GM23338 (cell line): ENCODE measurements at places on chromosomes 2 and 18.

GRCh38 chr2:134233728-134234136 lies 20.1 kb upstream of the MGAT5 start:
- no peak for DNase-seq

DNA sequence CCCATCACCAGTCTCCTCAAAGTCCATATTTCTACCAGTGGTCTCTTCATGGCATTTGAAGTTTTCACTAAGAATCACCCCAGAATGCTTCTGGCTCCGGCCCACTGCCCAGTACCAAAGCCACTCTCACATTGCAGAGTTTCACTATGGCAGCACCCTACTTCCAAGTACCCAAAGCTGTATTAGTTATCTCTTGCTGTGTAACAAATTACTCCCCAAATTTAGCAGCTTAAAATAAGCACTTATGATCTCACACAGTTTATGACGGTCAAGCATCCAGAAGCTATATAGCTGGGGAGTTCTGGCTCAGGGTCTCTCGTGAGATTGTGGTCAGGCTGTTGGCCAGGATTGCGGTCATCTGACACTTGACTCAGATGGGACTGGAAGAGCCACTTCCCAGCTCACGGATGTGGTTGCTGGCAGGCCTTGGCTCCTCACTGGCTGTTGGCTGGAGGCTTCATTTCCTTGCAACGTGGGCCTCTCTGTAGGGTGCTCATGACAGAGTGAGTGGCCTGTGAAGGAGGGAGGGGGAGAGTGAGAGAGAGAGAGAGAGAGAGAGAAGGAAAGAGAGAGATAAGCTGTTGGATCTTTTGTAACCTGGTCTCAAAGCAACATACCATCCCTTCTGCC lies 189.5 kb downstream of the CTIF start:
- no peak for DNase-seq

GRCh38 chr2:25494616-25495015 lies 152.9 kb upstream of the DNMT3A start:
- DNase-seq: peak; percentile 34

GRCh38 chr2:174233771-174234275 lies 14.5 kb downstream of the OLA1 start:
- no peak for DNase-seq

DNA sequence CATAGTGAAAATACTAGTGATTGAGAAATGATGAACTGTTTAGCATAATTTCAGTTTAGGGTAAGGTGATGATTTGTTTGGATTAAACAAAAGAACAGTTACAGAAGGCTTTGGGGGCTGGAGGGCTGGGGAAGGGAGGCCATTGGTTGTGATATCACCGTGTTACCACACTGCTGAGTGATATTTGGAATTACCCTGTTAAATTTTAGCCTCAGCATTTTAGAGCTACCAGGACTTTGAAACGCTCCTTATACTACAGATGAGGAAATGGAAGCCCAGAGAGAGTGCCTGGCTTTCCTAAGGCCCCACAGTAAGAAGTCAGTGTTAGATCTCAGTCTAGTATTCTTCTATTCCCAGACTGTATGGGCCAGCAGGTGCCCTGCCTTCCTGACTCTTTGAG lies 15.6 kb downstream of the ARHGEF33 start:
- DNase-seq: no peak

DNA sequence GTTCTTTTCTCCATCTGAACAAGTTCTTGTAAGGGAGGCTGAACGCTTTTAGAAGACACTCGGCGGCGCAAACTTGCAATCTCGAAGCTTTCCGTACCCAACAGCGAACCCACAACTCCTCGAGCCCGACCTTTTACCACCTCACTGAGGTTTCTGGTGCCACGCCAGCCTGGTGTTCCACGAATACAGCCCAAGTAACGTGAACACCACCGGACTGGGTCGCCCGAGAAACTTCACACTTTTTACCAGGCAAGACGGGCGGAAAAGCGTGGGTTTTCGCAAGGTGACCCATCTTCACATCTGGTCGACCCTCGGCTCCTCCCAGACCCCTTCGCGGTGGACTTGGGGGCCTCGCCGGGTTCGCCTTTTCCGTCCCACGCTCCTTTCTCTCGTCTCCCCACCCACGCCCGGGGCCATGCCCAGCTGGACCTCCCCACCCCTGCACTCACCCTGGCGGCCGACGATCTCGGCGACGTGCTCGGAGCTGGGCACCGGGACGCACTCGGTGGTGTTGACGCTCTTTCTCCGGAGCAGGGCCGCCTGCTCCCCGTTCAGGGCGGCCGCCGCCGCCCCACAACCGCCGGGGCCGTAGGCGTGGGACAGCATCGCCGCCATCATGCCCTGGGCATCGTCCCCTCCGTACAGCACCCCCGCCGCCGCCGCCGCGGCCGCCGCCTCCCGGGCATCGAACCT lies 1.2 kb downstream of the MEX3C start:
- no peak for DNase-seq

DNA sequence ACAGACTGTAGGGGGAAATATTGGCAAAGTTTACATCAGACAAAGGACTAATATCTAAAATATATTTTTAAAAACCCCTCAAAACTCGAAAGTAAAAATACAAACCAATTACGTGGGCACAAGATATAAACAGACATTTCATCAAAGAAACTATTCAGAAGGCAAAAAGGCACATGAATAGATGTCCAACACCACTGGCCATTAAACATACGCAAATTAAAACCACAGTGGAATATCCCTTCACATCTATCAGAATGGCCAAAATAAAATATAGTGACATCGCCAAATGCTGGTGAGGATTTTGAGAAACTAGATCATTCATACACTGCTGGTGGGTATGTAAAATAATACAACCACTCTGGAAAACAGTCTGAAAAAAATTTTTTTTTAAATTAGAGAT lies 30.6 kb upstream of the PAPOLG start:
- DNase-seq: no peak

GRCh38 chr2:127844973-127845372 lies 13.0 kb downstream of the POLR2D start:
- DNase-seq: no peak

DNA sequence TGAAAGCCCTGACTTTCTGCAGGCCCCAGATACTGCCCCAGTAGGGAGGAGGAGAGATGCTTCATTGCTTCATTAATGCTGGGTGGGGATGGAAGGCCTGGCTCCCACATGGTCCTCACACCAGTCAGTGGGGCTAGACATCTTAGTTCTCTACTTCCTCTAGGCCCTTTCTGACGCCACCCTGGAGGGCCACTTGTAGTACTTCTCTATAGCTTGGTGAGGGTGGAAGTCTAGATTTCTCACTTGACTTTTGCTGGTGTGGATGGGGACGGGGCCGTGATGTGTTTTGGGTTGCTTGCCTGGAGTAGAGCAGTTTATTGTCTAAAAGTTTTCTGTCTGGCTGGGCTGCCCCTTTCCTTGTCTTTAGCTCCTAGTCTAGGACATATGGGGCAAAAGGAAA lies 18.7 kb downstream of the MERTK start:
- no peak for DNase-seq

GRCh38 chr2:60589104-60589503 lies 35.6 kb upstream of the BCL11A start:
- DNase-seq: no peak

- no peak for DNase-seq
These were observed 44.4 kb upstream of the LRRTM1 start for GRCh38 chr2:80348953-80349352.

DNA sequence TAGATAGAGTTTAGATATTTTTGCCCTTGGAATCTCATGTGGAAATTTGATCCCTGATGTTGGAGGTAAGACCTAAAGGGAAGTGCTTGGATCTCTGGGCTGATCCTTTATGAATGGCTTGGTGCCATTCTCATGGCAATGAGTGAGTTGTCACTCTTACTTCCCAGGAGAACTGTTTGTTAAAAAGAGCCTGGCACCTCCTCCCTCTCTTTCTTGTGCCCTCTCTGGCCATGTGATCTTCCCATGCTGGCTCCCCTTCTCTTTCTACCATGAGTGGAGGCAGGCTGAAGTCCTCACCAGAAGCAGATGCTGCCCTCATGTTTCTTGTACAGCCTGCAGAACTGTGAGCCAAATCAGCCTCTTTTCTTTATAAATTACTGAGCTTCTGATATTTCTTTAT lies 276.9 kb downstream of the ZNF804A start:
- peak; percentile 34 for DNase-seq

- no peak for DNase-seq
These were observed 247.7 kb downstream of the TPGS2 start for GRCh38 chr18:36580874-36581750.

GRCh38 chr18:63130176-63130575 lies 189.4 kb downstream of the BCL2 start:
- DNase-seq: no peak

- no peak for DNase-seq
These were observed 20.1 kb upstream of the SCYGR2 start for GRCh38 chr2:227578642-227579041.

DNA sequence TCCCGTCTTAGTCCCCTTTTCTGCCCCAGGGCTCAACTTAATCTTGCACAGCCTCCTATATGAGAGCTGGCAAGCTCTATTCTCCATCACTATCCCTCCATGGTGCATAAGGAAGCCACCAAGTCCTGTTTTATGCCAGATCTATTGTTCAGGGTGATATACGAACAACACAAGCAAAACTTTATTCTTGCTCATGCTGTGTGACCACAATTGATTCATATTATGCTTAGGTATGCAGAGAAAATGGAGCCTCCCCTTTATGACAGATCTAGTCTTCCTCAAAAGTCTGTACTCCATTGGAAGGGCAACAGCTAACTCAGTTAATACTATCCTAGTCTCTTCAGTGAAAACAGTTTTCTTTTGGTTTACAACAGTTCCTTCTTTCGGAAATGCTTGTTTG lies 94.0 kb upstream of the STON1 start:
- no peak for DNase-seq

GRCh38 chr2:151553-152334 lies 105.4 kb upstream of the FAM110C start:
- DNase-seq: peak; percentile 87

GRCh38 chr18:44516450-44516849 lies 164.2 kb upstream of the SETBP1 start:
- DNase-seq: no peak

- no peak for DNase-seq
These were observed 30.9 kb downstream of the E2F6 start for GRCh38 chr2:11435036-11435435.
